Upper lobe of right lung (tissue), 1 donor: ENCODE measurements at places on chromosomes 12 and 14.
A peak's percentile ranks its signal among the peaks of the same experiment; 100 is the strongest.

DNA sequence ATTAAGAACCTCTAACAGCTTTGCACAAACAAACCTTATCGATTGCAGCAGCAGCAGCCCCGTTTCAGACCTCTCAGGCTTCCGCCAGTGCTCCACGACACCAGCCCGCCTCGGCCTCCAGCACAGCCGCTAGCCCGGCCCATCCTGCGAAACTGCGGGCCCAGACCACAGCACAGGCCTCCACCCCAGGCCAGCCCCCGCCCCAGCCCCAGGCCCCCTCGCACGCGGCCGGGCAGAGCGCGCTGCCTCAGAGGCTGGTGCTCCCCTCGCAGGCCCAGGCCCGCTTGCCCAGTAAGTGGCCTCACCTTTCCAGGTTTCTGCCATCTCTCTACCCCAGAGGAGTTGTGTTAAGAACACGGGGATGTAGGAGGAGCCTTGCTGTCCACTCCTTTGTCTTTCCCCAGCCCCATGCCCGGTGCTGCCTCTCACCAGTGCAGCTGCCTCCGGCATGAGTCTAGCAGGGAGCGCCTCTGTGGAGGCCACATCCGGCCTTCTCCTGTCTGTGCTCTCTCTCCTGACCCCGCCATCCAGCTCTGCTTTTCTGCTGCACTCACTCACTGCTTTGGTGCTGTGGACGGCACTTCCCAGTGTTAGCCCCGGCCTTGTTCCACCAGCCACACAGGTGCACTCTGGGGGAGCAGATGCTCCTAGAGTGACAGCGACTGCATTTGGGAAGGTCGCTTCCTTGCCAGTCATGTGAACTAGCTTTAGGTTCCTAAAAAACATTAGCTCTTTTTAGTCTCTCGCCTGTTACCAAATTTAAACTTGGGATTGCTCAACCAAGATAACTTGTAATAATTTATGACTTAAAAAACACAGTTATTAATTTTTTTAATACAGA, 71.5 kb downstream of the EP400 start:
- DNase-seq, result peak; percentile 39

DNA sequence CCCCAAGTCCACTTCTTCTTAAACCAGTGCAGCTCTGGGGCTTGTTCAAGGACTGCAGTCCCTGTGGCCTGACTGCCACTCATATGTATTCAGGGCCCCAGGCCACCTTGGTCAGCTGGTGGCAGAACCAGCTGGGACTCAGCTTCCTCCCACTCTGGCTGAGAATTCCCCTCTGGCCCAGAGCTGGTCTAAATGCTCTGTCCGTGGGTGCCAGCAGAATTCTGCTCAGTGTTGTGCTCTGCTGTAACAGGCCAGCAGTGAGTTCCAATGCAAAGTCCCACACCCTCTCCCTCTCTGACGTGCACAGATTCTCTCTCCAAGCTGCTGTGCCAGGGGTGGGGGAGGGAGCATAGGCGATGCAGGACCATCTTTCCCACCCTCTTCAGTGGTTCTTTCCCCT, 210.4 kb upstream of the RGS6 start:
- DNase-seq, result no peak

- DNase-seq, result no peak
Measured at GRCh38 chr14:99094901-99095300, 177.1 kb downstream of the BCL11B start.

- no peak for DNase-seq
Measured at GRCh38 chr14:84087986-84088531, 1441.9 kb upstream of the FLRT2 start.

DNA sequence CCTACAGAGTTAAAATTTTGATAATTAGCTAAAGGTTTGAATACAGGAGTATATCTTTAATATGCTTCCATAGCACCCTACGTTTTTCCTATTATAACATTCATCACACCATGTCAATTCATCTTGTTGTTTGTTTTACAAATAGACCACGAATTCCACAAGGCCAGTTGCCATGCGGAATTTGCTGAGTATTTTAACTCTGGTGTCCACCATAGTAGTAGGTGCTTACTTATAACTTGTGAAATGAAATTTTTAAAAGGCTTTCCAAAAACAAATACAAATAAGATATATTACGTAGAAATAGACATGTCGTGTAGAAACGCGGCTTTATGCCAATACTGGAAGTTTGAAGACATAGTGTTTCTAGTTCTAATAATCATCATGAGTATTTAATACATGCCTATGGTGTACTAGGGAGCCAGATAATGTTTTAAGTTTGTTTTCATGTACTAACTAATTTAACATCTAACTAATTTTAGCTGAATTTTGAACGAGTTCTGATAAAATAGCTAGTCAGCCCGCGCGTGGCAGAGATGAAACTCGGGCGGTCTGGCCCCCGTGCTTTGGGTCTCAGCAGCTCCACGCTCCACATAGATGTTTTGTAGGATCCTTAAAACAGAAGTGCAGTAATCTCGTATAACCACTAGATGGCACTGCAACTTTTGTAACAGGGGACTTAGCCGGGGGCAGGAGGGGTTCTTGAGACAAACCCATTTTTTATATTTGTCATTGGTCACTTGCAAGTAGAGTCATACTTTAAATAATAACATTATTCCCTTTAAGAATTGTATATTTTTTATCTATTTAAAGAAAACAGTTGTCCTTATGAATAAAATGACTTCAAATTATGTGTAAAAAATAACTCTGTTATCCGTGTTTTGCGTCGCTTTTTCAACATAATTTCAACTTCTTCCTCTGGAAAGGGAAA, 10.2 kb downstream of the CD69 start:
- no peak for DNase-seq

DNA sequence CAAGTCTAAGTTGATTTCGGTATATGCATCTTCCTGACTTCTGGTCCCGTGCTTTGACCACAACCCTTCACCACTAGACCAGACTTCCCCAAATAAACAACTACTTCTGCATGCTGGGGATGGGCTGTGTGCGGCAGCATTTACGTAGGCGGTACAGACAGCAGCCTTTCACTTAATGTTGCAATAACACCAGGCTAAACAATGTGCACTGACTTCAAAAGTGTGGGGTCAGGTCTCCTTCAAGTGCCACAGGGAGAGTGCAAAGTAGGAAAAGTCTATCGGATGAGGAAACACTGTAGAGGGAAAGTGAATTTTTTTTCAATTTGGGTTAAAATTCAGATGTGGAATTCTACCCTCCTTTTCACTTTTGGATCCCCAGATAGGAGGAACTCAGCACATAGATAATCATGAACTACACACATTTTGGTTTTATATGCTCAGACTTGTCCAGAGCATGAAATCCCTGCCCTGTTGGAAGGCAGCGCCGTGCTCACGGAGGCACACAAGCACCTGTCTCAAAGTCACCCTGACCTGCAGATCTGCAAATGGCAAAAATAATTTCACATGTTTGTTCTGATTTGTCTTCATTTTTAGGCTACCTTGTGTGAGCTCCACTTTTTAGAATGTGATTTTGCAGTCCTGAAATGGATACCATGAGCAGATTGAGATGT, 3.6 kb upstream of the FOS start:
- DNase-seq, result peak; percentile 80

- DNase-seq, result no peak
Measured at GRCh38 chr12:67667276-67668073, 18.9 kb downstream of the DYRK2 start.

DNA sequence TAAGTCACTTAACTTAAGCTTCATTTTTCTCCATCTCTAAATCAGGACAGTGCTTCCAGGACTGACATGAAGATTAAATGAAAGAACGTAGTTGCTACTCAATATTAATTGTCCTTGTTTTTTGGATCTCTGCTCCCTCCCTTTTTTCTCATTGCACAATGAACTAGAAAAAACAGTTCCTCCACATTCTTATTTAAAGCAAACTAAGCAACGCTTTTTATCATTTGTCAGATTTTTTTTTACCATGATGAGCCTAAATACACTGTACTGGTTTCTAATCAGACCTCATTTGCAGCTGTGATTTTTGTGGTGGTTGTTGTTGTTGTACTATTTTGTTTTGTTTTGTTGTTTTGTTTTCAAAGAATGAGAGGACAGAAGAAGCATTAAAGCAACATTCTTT, 23.2 kb upstream of the PARP11 start:
- DNase-seq, result no peak

DNA sequence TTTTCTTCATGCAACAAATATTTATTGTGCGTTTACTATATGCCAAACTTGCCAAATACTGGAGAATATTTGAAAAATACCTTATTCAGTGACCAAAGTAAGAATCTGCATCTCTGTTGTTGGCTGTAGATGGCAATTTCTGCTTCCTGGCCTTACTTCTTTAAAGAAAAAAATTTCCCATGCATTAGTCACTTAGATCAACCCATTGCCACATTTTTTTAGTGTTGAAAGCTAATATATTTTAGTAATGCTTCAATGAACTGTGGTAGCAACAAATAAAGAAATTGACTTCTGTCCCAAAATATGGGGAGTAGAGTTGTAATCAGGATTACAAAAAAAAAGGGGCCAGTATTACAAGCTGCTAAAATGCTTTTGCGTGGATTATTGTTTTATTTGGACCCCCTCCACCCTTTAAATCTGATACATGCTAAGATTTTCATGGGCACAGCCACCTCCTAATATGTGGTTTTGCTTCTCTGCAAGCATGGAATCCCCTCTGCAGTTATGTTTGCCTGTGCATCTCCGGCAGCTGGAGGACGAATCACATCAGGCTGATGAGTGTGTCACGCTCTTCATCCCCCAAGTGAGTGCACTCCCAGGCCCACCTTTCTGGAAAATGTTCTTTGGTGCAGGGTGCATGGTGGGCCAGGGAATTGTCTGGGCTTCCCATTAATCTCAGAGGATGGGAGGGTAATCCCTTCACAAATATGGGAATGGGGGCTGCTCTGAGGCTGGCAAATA, 38.1 kb upstream of the PTCSC3 start:
- no peak for DNase-seq

- no peak for DNase-seq
Measured at GRCh38 chr14:76413962-76414600, 38.1 kb downstream of the ESRRB start.

- no peak for DNase-seq
Measured at GRCh38 chr14:34971381-34971780, 11.4 kb upstream of the SRP54 start.

DNA sequence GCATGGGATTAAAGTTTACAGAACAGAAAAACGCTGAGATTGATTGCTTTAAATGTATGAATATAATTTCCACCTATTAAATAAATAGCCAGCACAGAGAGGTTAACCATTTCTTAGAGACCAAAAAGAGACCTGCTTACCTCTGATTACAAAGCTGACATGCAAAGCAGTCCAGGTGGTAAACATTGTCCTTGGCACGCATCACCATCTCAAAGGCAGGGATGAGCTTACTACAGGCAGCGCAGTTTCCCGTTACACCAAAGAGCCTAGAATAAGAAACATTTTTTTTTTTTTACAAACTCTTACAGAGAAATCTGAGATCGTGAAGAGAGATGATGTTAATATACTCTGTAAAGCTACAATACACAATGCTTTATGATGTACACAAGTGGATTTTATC, 45.7 kb downstream of the LMO3 start:
- no peak for DNase-seq

DNA sequence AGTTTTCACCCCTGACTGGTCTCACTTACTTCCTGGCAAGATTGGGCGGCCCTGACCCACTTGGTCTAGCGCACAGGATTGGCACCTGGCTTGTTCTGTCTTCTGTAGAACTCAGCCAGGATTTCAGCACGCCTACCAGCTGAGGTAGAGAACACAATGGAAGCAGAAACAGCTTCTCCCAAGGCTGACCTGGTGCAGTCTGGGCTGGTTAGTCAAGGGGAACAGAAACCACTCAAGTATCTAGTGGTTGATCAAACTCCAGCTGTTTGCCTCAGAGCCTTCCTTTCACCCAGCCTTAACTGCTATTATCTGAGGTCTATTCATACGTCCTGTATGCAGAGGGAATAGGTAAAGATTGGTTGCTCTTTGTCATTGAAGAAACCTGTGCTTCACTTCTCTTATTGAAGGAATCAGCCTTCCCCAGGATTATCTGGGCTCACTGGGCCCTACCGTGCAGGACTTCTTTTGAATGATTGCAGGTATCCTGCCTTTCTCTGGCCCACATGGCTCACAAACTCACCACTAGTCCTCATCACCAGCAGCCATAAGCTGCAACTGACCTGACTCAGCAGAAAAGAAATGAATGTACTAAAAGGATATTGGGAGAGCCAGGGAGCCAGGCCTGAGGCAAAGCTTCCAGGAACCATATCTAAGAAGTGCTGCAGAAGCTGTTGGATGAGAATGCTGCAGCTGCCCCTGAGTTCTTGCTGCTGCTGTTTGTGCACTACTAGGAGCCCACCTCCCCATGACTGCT, 2.5 kb upstream of the PLEKHD1 start:
- no peak for DNase-seq

- DNase-seq, result no peak
Measured at GRCh38 chr14:84785996-84786395, 743.9 kb upstream of the FLRT2 start.

- DNase-seq, result no peak
Measured at GRCh38 chr14:61174441-61174891, 106.7 kb downstream of the TMEM30B start.

GRCh38 chr14:80455031-80455430, 243.7 kb upstream of the DIO2 start:
- DNase-seq, result no peak

DNA sequence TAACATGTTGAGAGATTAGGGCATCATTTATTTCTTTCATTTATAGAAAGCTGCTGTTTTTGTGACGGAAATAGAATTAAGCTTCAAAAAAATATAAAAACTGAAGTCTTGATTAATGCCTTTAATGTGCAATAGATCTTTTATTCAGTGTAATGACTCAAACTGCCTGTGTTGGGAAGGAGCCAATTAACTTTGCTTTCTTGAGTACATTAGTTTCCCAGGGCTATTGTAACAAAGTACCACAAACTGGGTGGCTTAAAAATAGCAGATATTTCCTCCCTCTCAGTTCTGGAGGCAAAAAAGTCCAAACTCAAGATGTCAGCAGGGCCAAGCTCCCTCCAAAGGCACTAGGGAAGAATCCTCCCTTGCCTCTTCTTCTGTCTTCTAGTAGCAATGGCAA, 36.6 kb downstream of the EID3 start:
- DNase-seq, result no peak

- no peak for DNase-seq
Measured at GRCh38 chr14:78227248-78228077, 57.3 kb downstream of the NRXN3 start.

DNA sequence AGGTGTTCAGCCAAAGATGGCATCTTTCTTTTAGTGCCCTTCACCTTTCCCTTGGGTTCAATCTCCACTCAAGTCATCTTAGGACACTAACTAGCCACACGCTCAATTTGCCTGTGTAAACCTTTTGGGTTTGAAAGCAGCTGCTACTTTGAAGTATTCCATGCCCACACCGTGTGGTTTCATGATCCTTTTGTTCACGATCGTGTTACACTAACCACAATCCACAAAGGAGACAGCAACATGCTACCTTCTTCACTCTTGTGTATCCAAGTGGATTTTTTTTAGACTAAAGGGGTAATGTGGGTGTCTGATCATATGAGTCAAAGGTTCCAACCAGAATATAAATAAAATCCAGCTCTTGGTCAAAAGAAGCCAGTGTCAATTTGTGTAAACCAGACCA, 122.7 kb upstream of the FAR2 start:
- no peak for DNase-seq

DNA sequence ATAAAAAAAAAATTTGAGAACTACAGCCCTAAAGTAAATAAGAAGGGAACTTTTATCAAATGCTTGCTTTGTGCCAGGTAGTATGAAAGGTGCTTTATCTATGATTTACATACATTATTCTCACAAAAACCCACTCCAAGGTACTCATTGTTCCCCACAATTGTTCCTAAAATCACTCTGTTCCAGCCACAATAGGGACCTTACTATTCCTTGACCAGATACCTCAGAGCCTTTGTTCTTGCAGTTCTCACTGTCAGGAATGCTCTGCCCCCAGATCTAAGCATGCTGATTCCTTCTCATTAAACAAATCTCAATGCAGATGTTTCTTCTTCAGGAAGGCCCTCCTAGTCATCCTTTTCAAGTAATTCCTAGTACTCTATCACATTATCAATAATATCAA, 60.2 kb downstream of the PPP1R12A start:
- no peak for DNase-seq
